ENCODE measurements at places on chromosomes 7 and 10.

DNA sequence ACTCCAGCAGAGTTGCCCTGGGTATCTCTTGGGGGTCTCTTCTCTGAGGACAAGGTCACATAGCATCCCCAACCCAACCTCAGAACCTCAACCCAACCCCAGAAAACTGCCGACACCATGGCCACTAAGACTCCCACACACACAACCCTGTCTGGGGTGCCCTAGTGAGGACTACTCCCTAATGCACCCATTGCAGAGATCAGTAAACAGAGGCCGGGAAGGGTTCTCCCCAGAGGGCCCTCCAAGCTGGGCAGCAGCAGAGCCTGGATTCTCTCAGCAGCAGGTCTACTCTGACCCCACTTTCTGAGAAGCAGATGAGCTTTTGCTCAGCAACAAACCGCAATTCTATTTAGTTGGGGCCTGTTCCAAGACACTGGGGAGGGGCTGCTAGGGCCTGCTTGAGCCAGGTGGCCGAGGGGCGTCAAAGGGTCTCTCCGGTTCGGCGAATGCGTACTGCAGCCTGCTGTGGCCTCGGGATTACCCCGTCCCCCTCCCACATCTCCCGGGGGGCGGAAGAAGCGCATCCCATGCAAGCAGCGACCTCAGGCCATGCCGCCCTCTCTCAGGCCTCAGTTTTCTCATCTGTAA lies 828 bp downstream of the OGDHL start:
- no peak for DNase-seq

- DNase-seq, result no peak
These were observed 907.6 kb downstream of the KCNMA1 start for GRCh38 chr10:76729841-76730487.

DNA sequence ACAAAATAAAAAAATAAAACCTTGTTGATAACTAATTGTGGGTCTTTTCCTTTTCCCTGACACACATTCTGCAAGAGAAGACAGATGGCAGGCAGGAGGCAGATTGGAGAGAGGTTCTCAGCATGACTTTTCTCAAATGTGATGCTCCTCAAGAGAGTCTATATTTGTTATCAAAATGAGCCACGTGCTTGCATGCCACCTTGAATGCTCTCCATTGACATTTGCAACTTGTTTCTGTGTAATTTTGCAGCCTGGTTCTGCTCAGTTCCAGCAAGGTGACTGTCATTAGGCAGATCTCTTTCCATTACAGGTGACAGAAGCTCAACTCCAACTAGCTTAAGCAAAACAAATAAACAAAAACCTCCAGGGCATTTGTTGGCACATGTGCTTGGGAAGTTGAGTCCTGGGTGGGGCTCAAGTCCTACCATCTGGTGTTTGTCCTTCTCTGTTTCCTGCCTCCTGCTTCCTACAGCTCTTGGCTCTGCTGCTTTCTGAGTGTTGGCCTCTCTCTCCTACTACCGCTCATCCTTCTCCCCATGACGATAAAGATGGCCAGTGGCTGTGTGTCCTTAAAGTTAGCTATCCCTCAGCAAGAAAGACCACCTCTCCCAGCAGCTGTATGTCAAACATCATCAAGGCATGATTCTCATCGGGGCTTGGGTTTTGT lies 56.7 kb downstream of the GRK5 start:
- DNase-seq, result no peak

DNA sequence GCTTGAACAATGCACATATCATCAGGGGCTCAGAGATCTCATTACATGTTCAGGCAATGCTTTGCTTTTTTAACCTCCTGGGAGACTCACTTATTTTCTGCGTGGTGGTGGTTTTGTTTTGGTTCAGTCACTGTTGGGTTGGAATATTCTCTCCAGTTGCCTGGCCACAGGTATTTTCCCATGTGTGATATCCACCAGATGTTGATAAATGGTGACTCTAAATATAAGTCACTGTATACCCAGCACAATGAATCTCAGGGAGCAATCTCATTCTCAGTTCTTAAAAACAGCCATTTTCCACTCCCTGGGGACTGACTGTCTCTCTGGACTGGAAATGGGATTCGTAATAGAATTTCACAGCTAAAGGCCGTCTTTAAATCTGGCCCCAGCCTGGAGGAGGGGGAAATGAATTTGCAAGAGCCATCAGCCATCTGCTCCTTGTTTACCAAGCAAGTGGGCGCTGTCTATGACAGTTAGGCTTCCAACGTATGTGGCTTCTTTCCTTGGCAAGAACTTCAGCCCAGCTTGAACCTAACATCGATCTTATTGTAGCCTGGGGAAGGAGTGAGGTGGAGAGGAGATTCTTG lies 1106.2 kb downstream of the NRG3 start:
- DNase-seq, result no peak

DNA sequence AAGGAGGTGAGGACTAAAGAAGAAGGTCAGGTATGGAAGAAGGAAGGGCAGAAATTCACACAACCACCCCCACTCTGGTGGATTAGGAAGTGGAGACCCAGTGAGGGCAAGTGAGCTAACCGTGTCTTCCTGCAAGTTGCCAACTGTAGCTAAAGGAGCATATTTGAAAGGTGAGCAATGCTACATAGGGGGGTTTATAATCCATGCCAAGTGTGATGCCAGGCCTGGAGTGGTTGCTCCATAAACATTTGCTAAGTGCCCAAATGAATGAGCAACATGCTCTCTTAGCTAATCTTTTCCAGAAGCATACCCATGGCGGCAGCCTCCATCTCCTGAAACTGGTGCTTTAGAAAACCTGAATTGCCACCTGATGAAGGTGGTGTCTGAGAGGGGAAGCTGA lies 121.6 kb downstream of the LRRC18 start:
- no peak for DNase-seq

DNA sequence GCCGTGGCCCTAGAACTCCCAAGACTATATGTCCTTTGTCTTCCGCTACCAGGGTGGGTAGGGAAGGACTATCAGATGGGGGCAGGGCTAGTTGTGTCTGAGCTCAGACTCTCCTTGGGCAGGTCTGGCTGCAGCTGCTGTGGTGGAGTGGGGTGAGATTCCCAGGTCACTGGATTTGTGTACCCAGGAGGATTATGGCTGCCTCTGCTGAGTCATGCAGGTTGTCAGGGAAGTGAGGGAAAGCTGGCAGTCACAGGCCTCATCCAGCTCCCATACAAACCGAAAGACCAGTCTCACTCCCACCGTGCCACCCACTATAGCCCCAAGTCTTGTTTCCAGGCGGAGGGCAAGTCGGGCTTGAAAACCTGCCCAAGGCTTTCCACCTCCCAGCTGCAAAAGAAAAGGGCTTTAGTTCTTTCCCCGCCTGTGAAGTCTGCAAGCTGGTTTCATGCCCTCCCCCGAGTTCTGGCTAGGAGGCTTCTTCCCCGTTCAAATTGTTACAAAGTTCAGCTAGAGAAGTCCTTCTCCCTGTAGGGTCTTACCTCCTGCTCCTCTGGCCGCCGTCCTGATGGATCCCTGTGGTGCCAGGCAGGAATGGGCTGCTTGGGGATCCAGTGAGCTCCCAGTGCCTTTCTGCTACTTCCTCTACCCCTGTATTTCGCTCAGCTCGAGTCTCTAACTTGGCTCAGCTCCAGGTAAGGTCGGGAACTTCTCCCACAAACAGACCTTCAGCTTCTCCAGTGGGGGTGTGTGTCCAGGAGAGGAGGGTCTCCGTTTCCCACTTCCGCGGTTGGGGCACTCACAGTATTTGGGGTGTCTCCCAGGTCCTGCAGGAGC lies 106.8 kb upstream of the FGL2 start:
- no peak for DNase-seq

DNA sequence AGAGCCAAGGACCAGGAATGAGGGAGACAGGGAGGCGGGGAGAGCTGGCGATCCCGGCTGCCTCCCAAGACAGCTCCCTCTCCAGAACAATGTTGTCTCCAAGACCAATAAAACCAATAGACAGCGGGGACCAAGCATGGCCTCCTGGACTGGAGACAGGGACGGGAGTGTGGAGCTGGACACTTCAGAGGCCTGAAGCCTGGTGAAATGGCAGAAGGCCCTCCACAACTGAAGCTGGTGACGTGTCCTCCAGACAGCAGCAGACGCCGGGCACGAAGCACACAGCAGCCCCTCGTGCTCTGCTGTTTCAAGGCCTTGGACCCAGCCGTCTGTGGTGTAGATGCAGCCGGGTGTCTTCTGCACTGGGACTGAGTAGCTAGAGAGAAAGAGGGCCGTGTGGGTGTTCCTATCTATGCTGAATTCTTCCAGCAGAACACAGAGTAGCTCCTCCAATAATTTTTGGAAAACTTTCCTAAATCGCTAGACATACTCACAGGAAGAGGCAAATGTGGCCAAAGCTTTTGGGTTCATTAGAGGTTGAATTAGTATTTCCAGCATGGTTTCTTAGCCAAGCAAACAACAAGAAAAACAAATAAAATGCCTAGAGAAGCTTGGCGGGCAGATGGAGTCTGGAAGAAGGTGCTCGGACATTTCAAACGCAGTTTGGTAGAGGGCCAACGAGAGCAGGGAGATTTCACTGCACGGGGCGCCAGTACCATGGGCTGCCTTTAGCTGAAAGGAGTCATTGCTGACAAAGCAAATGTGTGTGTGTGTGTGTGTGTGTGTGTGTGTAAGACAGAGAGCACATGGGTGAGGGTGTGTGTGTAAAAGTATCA lies 570.4 kb downstream of the TCERG1L start:
- DNase-seq, result no peak

DNA sequence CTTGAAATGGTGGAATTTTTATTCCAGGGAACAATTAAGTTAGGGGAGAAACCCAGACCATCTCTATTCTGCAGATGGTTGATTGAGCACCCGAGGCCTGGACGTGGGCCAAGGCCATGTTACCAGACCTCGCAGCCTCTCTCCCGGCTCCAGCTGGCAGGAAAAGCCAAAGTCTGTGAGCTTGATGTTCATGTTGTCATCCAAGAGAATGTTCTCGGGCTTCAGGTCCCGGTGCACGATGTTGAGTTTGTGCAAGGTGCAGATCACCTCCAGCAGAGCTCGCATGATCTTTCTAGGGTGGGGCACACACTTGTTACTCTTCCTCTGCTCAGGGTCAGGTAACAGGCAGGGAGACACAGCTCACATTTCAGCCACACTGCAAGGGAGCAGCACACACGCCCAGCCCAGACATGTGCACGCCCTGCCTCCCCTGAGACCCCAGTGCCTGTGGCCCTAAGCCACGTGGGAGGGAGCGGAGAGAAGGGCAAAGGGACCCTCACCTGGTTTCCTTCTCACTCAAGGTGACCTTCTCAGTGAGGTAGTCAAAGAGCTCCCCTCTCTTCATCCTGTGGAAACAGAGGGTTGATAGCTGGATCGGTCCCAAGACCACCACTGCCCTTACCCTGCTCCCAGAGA lies 9.5 kb downstream of the PHKG1 start:
- no peak for DNase-seq

DNA sequence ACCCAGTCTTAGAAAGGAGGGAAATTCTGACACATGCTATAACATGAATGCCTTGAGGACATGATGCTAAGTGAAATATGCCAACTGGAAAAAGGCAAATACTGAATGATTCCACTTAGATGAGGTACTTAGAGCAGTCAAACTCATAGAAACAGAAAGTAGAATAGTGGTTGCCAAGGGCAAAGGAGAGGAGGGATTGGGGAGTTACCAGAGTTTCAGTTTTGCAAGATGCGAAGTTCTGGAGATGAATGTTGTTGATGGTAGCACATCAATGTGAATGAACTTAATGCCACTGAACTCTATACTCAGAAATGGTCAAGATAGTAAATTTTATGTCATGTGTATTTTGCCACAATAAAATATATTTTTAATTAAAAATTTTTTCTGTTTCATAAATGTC lies 38.9 kb downstream of the DRGX start:
- DNase-seq, result peak; percentile 44

DNA sequence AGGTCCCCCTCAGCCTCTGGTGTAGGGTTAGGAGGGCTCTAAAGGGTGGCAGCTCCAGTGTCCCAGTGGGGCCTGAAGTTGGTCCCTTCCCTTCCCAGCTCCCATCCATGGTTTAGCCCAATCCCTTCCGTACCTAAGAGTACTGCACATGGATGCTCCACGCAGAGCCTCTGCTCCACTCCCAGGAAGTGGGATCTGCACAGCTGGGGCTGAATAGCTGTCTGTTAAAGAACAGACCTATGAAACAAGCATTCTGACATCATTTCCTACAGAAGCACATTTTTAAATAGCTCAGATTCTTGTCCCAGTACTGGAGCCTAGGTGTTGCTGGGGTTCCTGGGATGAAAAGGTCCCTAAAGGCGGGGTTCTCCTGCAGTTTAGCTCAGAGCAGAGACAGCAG lies 135.9 kb downstream of the ZMYND11 start:
- no peak for DNase-seq

- no peak for DNase-seq
These were observed 474.3 kb downstream of the SEMA3D start for GRCh38 chr7:84712374-84713121.

- no peak for DNase-seq
These were observed 26.4 kb upstream of the CXCL12 start for GRCh38 chr10:44411251-44411650.

- no peak for DNase-seq
These were observed 61.6 kb downstream of the TASOR2 start for GRCh38 chr10:5746197-5746596.

DNA sequence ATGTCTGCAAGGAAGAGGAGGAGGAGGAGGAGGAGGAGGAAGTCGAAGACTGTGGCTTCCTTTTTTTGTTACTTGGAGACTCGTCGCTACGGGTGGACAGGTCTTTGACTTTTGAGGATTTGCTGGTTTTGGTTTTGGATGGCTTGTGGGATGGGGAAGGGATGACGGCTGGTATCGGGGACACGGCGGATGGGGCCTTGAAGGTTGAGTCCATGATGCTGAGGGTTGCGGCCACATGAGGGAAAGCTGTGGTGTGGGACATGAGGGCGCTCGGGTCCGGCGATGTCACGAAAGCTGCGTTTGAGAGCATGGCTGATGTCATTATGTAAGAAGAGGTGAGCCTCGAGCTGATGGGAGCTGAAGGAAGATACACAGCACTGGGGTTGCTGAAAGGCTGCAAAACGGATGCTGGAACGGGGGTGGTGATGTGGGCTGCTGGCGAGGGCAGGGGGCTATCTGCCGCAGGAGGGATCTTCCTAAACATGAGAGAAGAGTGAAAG lies 33.1 kb upstream of the EFCAB10 start:
- DNase-seq, result no peak

DNA sequence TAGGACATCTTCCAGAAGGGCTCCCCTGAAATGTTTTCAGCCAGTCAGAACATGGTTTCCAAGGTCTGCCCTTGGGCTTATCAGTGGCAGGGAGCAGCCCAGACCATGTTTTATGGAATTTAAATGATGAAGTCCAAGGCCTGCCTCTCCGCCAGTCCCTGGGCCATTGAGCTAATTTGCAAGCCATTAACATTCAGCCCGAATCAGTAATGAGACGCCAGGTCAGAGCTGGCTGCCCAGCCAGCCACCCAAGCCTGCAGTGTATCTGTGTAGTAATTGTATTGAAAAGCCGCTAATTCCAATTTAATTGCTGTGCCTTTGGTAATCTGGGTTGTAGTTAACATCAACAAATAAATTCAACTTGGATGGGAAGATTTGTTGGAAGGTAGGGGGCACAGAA lies 131.4 kb downstream of the PAXIP1 start:
- DNase-seq, result no peak

- no peak for DNase-seq
These were observed 108.0 kb downstream of the DOCK1 start for GRCh38 chr10:127013211-127013656.

All from activated CD4-positive, alpha-beta T cell treated with anti-CD3 and anti-CD28 coated beads, Interleukin-2, amount 50 U/mL, for 16 hours (primary cell).